Chondrocyte (in vitro differentiated cells): ENCODE measurements at places on chromosomes 5 and 9. TPM values are rescaled to one million over a fixed set of nuclear protein-coding genes. Genes with fewer than 3 reads are reported as not detected.

Gene PKD2L2
- not detected in 3 replicates for total RNA-seq

DNA sequence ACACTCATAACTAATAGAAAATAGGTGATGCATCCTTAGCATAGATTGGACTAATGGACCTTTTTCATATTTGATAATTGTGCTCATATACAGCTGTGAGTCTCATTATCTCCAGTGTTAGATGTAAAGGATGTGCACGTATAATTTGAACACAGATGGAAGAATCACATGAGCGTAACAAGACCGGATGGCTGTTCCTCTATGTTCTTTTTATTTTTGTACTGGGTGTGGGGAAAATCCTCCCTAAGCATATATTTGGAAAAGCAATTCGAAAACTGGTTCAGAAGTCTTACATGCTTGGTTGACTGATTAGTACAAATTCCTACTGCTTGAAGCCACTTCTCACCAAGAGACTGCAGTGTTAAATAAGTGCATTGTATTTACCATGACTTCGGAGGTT is 230.2 kb downstream of the AOPEP start:
- peaks cover 33% of the 10 kb centered on the region for H3K4me1 ChIP-seq
- H3K27me3 ChIP-seq = no peaks in the 10 kb centered on the region
- no peak for DNase-seq
- H3K4me3 ChIP-seq = no peak overlapping the region
- H3K36me3 ChIP-seq = peaks cover 29% of the 10 kb centered on the region
- H3K27ac ChIP-seq = no peak overlapping the region

Gene POLK
- 26.5 to 35.5 TPM (median 26.5 TPM) in 3 replicates for total RNA-seq

GRCh38 chr5:88364991-88365390 is 96.3 kb upstream of the TMEM161B start:
- H3K27me3 ChIP-seq = peaks cover 2% of the 10 kb centered on the region
- H3K36me3 ChIP-seq = no peaks in the 10 kb centered on the region
- H3K27ac ChIP-seq = no peak overlapping the region
- DNase-seq = no peak
- no peaks in the 10 kb centered on the region for H3K4me1 ChIP-seq

DNA sequence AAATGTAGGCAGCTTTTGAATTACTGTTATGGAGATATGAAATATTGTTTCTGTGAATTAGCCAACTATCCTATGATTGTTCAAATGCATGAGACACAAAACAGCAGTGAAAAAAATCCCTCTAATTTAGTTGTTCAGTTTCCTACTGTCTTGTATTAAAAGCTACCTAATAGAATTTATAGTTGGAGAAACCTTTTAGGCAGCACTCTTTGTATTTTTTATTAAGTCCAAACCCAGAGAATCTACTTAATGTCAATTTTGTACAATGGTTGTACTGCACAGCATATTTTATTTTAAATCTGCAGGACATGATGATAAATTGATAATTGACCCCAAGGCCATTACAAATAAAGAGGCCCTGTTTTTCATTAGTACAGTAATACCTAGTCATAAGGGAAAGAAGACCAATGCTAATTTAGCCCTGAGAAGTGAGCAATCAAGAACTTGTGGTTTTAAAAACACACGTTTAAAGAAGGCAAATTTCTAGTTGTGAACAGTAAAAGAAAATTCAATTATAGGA is 607.5 kb downstream of the ISL1 start:
- no peak for DNase-seq
- H3K4me1 ChIP-seq = no peaks in the 10 kb centered on the region
- H3K27ac ChIP-seq = no peak overlapping the region
- H3K4me3 ChIP-seq = no peak overlapping the region
- peaks cover 7% of the 10 kb centered on the region for H3K27me3 ChIP-seq

Gene BRINP1
- total RNA-seq = 0.07 to 0.22 TPM in 2 of 3 replicates, not detected in the other

GRCh38 chr5:12522116-12522515 is 617.9 kb upstream of the CTNND2 start:
- DNase-seq = no peak
- H3K4me1 ChIP-seq = no peaks in the 10 kb centered on the region
- H3K27me3 ChIP-seq = peaks cover 7% of the 10 kb centered on the region
- no peak overlapping the region for H3K4me3 ChIP-seq

Gene TEX48
- not detected in 3 replicates for total RNA-seq

- H3K4me3 ChIP-seq = no peak overlapping the region
- no peaks in the 10 kb centered on the region for H3K36me3 ChIP-seq
- no peak overlapping the region for H3K27ac ChIP-seq
- DNase-seq = no peak
- peaks cover 15% of the 10 kb centered on the region for H3K27me3 ChIP-seq
These were observed 29.0 kb downstream of the MEIKIN start for GRCh38 chr5:131916481-131916880.

Gene PITX1
- total RNA-seq = 0.18 TPM in 1 of 3 replicates, not detected in the others

- H3K27ac ChIP-seq = peak overlapping the region; percentile 57
- no peaks in the 10 kb centered on the region for H3K27me3 ChIP-seq
- peaks cover 8% of the 10 kb centered on the region for H3K4me1 ChIP-seq
- DNase-seq = peak; percentile 13
These were observed 82.4 kb downstream of the ZNF354C start for GRCh38 chr5:179142434-179143198.

Gene LMX1B
- 0.17 TPM in 1 of 3 replicates, not detected in the others for total RNA-seq

Gene ALDH1A1
- 0.27 TPM in 1 of 3 replicates, not detected in the others for total RNA-seq

Gene GLRA1
- not detected in 3 replicates for total RNA-seq

GRCh38 chr5:66551945-66552344 is 44.2 kb upstream of the MAST4 start:
- H3K27me3 ChIP-seq = peaks cover 2% of the 10 kb centered on the region
- no peak overlapping the region for H3K27ac ChIP-seq
- no peaks in the 10 kb centered on the region for H3K36me3 ChIP-seq

DNA sequence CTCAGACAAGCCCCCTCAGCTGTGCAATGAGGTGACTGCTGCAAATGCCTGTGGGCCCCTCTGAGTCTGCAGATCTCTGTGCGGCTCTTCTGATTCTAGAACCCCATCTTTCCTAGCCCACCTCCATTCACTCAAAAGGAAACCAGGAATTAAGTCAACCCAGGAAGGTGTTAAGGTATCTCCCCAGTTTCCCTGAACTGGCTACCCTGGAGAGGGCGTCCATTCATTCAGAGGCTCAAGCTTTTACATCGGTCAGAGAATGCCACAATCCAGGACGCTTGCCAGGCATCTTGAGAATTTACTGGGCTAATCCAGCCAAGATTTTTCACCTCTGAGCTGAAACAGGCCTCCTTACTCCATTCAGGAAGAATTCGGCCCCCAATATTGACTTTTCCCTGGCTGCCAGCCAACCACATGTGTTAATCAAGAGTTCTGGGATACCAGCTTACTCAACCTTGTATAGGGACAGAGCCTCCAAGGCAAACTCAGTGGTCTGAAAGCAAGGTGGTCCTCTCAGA is 889 bp upstream of the ADAMTS12 start:
- no peak for DNase-seq
- H3K27me3 ChIP-seq = no peaks in the 10 kb centered on the region
- peaks cover 68% of the 10 kb centered on the region for H3K4me1 ChIP-seq
- H3K27ac ChIP-seq = peak overlapping the region; percentile 84

GRCh38 chr5:10446490-10446889 is 4.8 kb downstream of the ROPN1L start:
- peaks cover 5% of the 10 kb centered on the region for H3K4me1 ChIP-seq
- H3K27ac ChIP-seq = no peak overlapping the region
- H3K36me3 ChIP-seq = no peaks in the 10 kb centered on the region
- DNase-seq = no peak
- no peak overlapping the region for H3K4me3 ChIP-seq

DNA sequence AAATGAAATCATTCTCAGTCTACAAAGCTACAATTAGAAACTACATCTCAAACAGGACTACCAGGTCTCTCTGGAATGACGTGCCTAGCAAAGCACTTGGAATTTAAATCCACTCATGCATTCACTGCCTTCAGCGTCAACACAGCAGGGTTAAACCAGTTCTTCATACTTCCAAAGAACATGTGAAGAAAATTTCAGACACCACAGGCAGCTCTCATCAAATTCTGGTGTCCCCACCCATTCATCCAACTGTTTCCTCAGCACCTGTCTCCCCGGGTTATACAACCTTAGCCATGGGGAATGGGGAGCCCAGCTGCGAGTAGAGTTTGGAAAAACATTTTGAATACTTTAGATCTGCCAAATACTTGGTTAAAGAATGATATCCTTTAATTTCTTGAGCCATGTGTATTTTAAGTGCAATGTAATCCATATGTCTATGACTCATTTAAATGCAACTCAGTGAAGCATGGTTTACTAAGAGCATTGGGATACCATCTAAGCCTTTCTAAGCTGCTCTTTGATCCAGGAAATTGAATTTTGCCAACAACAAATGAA is 17.5 kb downstream of the ADAM19 start:
- peak overlapping the region; percentile 4 for H3K4me3 ChIP-seq
- DNase-seq = no peak
- no peaks in the 10 kb centered on the region for H3K27me3 ChIP-seq
- peak overlapping the region; percentile 95 for H3K27ac ChIP-seq
- peaks cover 77% of the 10 kb centered on the region for H3K4me1 ChIP-seq
- peaks cover 4% of the 10 kb centered on the region for H3K36me3 ChIP-seq

- no peak for DNase-seq
- H3K36me3 ChIP-seq = no peaks in the 10 kb centered on the region
- H3K4me3 ChIP-seq = no peak overlapping the region
These were observed 508.0 kb downstream of the GADD45G start for GRCh38 chr9:90112788-90113187.

DNA sequence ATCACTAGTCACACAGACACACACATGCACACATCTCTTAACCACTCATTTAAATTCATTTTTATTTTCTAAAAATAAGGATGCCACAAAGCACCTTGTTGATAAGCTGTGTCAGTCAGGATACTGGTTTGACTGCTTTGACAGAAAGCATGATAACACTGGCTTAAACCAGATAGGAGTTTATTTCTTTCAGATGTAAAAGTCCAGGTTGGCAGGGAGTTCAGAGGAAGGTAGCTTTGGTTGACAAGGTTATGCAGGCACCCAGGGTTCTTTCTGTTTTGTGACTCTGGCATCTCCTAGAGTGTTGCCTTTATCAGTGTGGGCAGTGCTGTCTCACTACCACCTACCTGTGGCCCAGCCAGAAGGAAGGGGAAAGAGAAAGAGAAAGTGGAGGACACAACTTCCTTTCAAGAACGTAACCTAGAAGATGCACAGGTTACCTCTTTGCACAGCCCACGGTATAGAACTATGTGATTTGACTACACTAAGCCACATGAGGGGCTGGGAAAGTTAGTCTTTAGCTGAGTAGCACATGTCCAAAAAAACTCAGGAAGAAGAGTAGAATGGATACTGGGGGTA is 334.7 kb downstream of the OSTF1 start:
- no peak overlapping the region for H3K27ac ChIP-seq
- H3K27me3 ChIP-seq = peaks cover 2% of the 10 kb centered on the region
- no peaks in the 10 kb centered on the region for H3K36me3 ChIP-seq
- DNase-seq = no peak
- no peaks in the 10 kb centered on the region for H3K4me1 ChIP-seq

Gene PPP1R26
- total RNA-seq = 9.1 to 19.6 TPM (median 19.5 TPM) in 3 replicates
